ENCODE measurements at places on chromosomes 5 and 9.

DNA sequence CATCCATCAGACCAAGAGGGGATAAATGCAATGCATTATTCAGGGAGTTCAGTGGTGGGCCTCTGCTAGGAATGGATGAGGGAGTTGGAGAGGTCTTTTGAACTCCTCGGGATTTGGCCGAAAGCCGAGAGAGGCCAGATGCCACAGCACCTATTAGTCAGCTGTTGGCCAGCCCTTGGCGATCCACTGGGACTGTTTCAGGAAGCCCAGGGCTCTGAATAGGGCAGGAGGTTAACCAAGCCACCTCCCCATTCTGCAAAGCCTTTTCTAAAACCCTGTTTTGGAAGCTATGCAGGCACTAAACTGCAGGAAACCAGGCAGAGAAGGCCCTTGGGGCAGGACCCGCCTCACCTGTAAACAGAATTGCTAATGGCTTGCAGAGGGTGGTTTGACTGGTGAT is 37.8 kb downstream of the ASTN2 start:
- no peak for DNase-seq

DNA sequence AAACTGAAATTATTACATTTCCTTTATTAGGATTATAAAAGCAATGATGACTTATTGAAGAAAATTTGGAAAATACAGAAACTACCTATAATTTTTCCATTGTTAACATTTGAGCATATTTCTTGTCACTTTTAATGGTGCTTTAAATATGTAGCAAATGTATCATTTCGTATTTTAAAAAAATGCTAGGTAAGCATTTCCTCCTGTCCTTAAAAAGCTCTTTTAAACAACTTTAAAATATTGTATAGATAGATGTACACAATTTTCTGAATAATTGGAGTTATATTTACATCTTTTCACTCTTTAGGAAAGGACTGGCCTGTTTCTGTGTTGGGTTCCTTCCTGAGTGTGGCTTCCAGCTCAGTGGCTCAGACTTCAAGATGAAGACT is 15.6 kb downstream of the TENT4A start:
- DNase-seq: no peak

- no peak for DNase-seq
These were observed 23.5 kb downstream of the PTTG1 start for GRCh38 chr5:160445132-160445531.

DNA sequence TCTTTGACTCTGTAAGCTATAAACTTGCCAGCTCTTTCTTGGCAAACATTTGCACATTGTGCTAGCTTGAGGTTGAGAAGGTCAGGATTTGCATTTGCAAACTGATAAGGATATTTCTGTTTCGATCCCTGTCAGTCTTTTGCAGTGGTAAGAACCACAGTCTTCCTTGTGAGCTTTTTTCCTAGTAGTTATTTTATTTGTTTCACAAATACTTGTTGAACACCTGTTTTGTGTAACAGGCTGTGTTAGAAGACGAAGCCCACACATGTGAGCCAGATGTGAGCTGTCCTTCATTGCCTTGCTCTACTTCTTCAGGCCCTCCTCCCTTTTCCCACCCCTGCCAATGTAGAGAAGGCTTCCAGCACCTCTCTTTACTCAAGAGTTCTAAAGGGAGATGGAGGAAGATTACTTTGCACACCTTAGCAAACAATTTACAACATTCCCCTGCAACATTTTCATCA is 327.0 kb upstream of the KLF4 start:
- DNase-seq: no peak

DNA sequence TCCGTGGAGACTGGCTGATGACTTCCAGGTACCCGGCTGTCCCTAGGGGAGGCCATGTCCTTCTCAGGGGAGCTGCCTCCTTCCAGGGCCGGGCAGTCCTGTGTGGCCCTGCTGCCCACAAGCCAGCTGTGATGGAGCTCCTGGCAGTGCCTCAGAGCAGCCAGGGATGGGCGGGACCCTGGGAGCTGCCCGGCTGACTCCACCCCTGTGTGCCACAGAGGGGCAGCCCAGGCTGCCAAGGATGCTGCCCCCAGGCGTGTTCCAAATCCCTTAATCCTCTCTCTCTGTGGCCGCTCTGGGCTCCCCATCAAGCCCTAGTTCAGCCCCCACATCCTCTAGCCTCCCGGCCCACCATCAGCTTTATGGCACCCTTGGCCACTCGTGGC is 7.0 kb upstream of the SCGB3A1 start:
- no peak for DNase-seq

DNA sequence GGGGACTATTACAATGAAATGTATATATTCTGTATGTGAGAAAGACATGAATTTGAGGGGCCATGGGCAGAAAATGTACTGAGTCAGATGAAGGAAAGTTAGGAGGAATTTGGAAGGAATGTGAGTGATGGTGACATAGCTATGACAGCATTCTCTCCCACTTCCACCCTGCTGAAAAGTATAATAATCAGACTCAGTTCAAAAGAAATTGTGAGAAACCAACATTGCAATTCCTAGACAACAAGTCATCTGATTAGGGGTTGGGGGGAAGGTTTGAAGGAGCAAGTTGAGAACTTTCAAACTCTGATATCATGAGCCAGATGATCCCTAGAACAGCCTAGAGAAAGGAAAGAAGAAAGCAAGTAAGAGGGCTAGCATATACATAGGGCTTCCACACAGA is 370.6 kb downstream of the DMRTA1 start:
- no peak for DNase-seq

GRCh38 chr9:122389799-122390481 is 19.1 kb downstream of the PTGS1 start:
- DNase-seq: no peak

DNA sequence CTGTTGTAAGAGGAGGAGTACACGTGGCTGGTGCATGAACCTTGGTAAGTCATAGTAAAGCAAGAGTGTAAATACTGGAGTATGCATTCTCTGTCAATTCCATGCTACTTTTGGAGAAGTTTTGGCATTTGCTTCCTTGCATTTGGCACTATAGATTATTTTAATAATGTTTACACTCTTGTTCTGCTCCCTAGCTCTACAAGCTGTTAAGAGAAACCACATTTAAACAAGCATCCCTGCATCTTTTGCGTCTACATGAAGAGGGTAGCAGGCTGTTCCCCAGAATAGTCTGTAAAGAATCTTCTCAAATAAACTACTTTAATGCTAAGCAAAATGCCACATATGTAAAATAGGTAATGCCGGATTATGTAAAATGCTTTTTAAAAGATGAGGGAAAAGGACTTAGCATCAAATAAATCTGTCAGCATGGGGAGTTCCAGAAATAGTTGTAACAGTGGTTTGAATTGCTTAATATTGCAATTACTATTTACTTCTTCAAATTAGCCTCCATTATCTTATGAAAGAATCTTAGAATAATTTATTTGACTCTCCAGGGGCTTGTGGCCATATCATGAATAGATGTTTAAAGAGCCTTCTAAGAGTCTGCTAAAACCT is 2127.3 kb upstream of the WWC1 start:
- no peak for DNase-seq

- DNase-seq: no peak
These were observed 162.7 kb upstream of the MRPS30 start for GRCh38 chr5:44646016-44646415.

DNA sequence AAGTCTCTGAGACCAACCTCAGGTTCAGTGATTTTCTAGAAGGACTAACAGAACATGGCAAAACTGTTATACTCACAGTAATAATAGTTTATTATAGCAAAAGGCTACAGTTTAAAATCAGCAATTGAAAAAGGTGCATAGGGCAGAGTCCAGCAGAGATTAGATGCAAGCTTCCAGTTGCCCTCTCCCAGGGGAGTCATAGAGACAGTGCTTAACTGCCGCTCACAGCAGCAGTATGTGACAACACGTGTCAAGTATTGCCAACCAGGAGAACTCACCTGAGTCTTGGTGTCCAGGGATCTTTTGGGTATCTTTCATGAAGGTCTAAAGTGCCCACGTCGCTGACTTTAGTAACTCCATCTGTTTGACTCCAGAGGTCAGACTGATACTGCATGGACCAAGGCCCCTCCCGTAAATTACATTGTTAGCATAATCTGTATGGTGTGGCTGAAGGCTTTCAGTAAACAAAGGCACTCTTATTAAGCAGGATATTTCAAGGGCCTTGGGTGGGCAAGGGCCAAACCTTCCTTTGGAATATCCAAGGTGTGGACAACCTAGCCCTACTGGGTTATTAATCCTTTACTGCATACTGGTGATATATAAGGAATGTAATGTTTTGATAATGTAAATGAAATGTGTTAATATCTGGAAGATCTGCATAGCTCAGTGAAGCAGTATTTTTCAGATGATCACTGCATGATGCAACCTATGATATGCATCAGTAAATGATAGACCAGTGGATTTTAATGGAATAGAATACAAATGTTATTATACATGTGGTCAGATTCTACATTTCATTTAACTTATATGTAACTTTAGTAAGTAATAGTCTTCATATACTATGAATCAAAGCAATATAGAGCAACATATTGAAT is 44.0 kb downstream of the RASA1 start:
- DNase-seq: no peak

DNA sequence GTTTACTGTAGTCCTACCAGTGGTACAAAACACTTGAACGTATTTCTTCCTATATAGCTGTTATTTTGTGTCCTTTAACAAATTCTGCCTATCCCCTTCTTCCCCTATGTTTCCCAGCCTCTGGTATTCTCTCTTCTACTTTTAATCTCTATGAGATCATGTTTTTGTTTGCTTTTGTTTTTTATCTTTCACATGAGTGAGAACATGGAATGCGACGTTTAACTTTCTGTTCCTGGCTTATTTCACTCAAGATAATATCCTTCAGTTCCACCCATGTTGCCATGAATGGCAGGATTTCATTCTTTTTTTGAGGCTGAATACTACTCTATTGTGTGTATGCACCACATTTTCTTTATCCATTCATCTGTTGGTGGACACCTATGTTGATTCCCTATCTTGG is 634.4 kb upstream of the WWC1 start:
- DNase-seq: no peak

GRCh38 chr9:123069010-123069481 is 35.6 kb downstream of the GPR21 start:
- no peak for DNase-seq
